ENCODE measurements at places on chromosomes 11 and 22. TPM values are rescaled to one million over a fixed set of nuclear protein-coding genes. Genes with fewer than 3 reads are reported as not detected.

DNA sequence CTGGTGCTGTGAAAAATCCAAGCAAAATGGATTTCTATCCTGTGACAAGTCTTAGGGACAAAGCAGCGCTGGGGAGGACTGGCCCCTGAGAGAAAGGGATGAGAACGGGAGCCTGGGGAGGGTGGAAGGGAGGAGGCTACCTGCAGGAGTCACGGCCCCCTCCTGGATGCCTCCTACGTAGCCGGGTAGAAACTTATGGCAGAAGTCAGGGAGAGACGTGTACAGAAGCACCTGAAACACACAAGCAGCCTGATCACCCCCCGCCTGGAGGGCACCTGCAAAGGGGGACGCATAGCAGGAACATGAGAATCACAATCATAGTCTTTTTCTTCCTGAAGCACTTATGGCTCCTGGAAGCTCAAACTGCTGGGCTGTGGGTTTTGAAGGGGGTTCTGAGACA is 6.1 kb downstream of the DHCR7 start:
- no peak for DNase-seq

KCNJ5 gene
- not detected for total RNA-seq

DNA sequence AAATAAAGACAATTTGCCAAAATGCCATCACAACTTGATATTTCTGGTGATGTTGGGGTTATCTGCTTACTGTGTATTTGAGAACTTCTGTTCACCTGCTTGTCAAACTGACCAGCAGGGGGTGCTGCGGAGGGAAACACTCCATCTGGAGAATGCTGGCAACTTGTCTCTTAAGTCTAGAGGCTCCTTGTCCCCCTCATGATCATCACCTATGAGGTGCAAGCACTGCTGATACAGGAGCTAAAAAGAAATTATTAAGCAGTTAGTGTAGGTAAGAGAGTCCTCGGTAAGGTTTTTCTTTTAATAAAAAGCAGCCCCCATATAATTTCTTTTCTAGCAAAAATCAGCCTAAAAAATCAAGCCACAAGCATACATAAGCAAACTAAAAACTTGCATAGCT is 32.7 kb upstream of the GLYATL1B start:
- DNase-seq: peak; percentile 85

PRR33 gene
- 0.08 TPM for total RNA-seq

DNA sequence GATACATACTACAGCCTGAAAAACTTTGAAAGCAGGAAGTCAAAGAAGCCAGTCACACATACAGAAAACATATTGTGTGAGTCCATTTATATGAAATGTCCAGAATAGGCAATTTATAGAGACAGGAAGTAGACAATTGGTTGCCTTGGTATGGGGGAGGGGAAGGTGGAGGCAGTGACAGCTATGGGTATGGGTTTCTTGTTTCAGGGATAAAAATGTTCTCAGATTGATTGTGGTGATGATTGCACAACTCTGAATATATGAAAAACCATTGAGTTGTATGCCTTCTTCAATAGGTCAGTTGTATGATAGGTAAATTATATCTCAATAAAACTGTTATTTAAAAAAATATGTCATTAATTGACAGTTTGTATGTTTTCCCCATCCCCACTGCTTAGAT is 137.6 kb downstream of the SNX19 start:
- DNase-seq: no peak

ACR gene
- not detected for total RNA-seq
